ENCODE measurements at places on chromosomes 7 and 10.
A peak's percentile ranks its signal among the peaks of the same experiment; 100 is the strongest.

DNA sequence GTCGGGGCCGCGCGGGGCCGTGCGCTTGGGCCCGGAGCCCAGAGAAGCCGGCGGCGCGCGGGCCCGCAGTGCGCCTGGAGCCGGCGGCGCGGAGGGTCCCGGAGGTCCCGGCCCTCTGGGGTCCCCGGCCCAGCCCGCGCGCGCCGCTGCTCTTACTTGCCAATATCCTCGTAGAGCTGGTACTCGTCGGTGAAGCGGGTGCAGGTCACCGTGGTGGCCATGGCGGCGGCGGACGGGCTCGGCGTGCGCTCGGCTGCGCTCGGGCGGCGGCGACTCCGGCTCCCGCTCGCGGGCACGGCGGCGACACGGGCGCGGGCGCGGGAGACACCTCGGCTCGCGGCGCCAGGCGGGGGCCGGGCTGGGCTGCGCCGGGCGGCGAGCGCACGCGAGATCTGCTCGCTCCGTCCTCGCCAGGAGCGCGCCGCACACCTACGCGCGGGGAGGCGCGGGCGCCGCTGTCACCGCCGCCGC is at the start of gene CAMK2B:
TSS of gene CAMK2B (minus strand) at position 394 of the 471 bp plus-strand sequence. CDS start at position 221, 173 bp downstream.
- DNase-seq = no peak

DNA sequence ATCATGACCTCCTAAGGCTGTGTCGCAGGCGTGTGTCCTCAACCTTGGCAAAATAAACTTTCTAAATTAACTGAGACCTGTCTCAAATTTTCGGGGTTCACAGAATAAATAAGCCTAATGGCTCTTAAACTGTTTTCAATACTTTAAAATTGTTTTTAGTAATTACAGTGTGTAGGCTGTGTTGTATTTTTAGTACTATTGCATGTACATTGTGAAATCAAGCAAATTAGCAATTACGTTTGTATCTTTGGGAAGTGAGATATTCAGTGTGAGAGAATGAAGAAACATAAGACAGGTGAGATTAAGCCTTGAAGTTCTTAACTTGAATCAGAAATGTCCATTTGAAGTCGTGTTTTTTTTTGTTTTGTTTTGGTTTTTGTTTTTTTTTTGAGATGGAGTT is 4.8 kb upstream of the AKR1B10 start:
- DNase-seq = no peak

GRCh38 chr7:98202367-98203195 is 8.7 kb upstream of the BHLHA15 start:
- DNase-seq = peak; percentile 10

GRCh38 chr7:21429021-21429420 is 1.1 kb downstream of the SP4 start:
- DNase-seq = no peak

DNA sequence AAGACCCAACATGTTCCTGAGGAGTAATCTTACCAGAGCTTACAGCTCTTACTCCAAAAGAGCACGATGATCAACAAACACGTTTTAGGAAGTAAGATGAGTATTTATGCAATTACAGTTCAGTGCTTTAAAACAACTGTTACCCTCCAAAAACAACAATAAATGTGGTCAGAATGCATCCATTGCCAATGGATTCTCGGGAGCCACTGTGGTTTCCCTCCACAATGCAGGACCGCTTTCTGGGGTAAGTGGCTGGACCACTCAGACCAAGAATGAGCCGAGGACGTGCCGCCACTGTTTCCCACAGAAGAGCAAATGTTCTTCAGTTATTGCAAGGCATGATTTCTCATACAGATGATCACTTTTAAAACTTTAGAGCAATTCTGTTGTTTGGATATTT is 232.3 kb upstream of the MKLN1 start:
- no peak for DNase-seq

GRCh38 chr10:71331736-71332135 is 12.7 kb downstream of the SLC29A3 start:
- DNase-seq = no peak

DNA sequence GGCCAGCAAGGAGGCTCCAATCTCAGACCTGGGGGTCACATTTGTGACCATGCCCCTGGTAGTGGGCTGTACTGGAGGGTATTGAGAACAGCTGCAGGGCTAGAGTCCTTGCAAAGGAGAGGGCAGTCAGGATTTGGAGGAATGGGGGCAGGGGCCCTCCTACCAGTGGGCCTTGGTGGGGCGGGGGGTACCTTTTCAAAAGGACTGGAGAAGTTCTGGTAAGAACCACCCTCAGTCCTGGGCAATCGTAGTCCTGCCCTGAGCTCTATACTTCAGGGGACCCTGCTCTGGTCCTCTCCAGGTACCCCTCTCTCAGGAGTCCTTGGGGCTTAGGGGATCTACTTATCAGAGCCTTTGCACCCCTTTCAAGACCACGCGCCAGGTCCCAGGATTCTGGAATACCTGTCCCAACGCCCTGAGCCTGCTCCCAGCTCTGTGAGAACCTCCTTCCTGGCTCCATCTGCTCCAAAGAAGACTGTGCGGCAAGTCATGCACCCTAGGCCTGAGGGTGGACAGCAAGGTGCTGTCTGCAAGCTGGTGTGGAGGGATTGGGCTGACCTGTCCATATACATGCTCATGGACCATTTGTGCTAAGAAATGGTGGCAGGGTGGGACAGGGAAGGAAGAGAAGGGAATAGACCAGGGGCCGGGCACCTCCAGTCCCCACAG is 134.1 kb upstream of the EEPD1 start:
- DNase-seq = no peak

- no peak for DNase-seq
Observed at GRCh38 chr7:12391922-12392615, 11.6 kb downstream of the VWDE start.

GRCh38 chr7:131720703-131721102 is 164.3 kb upstream of the PODXL start:
- DNase-seq = no peak

DNA sequence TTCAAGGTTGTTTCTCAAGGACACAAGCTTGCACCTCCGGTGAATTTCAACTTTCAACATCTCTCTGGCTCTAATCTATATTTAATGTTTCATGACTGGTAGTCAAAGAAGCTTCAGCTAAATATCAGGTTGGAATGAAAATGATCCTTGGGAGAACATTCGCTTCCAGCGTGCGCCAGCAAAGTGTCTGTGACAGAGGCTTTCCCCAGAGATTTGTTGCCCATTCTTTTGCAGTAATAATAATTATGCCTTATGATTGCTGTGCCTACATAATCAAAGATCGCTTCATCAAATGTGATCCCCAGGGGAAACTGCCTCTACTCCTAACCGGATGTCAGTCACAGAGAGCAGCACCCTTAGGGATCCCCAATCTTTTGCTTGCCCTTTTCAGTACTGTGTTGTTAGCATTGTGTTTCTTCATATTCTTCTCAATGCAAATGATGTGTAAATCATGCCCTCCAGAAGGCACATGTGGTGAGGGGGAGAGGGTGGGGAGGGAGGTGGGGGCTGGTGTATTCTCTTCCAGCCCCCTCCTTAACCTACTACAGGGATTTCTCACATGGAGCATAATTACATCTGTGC is 30.5 kb downstream of the FZD1 start:
- DNase-seq = no peak

DNA sequence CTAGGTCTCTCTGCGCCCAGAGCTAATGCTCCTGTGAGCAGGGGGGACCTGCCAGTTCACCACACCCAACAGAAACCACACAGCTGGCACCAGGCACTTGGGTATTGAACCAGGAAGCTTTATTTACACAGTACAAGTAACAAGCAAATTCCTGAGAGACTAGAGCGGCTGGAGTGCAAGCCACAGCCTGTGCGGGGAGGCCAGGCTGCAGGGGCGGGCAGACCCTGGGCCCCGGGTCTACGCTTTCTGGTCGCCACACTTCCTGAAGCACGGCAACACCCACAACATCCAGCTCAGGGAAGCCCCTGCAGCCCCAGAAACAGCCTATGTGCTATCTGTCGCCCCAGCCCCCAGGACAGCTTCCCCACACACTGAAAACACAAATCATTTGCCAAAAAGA is 125.0 kb downstream of the FAM53B start:
- DNase-seq = no peak

DNA sequence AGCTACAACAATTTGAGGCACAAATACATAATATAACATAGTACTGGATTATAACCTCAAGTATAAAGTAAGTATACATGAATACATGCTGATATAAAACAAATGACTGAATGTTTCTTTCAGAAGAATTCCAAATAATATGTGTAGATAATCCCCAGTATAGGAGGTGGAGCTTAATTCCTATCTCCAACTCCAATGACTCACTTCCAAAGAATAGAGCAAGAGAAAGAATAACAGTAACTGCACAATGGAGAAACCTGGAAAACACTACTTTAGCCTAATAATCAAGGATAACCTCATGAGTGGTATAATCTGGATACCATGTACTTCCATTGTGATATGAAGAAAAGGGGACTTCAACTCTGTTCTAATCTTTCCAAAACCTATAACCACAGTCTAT is 13.7 kb upstream of the SEMA3C start:
- no peak for DNase-seq

DNA sequence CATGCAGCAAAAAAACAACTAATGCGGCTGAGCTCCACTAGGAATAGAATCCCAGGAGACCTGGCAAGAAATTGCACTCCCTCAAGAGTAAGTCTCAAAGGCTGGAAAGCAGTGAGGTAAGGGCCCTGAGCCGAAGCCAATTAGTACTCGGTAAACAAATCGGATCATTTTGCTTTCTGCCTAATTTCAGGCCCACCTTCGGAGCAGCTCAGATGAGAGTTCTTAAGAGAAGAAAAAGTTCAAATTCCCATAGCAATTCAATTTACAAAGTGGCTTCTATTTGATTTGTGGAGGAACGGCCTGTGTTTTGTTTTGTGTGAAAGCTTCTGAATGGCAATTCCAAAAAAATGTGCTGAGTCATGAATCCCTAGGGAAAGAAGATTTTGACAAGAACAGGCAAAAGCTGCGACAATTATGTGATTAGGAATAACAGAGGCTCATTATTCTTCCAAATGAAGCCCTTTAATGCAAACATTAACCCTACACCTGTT is 60.9 kb downstream of the SLC16A9 start:
- no peak for DNase-seq

- DNase-seq = no peak
Observed at GRCh38 chr10:4266416-4267085, 481.5 kb upstream of the KLF6 start.

DNA sequence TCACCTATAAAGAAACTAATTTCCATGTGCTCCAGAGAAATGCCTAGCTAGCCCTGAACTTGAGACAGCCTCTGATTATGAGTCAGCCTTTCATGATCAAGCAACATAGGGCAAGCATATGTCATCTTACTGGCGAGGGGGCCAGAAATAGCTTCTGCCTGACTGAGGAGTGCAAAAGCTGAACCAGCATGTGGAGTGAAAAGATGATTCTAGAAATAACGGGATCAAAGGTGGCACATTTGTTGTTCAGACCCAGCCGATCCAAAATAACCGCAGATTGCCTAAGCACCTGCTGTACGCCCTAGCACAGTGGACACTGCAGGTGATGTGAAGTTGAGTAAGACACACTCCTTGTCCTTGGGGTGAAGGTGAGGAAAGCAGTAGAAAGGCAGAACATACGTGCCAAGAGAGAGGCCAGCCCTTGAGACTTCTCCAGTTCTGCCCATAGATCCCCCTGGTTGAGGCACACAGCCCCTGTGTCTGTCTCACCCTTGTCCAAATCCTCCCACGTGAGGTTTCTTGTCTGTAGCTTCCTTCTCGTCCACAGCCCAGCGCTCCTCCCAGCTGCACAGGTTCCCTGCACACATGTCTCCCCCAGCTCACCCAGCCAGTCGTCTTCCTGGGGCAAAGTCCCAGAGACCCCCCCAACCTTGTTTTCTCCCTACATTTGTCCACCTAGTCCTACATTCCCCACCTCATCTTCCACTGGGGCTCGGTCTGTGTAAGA is 2.8 kb upstream of the BCL7B start:
- DNase-seq = no peak

- no peak for DNase-seq
Observed at GRCh38 chr7:135335628-135336139, 102.0 kb downstream of the STRA8 start.

GRCh38 chr10:53898532-53898931 is 902.5 kb downstream of the PCDH15 start:
- no peak for DNase-seq

GRCh38 chr7:37247861-37248260 is 200.8 kb downstream of the ELMO1 start:
- no peak for DNase-seq

- no peak for DNase-seq
Observed at GRCh38 chr10:92753865-92754264, 64.1 kb downstream of the HHEX start.

DNA sequence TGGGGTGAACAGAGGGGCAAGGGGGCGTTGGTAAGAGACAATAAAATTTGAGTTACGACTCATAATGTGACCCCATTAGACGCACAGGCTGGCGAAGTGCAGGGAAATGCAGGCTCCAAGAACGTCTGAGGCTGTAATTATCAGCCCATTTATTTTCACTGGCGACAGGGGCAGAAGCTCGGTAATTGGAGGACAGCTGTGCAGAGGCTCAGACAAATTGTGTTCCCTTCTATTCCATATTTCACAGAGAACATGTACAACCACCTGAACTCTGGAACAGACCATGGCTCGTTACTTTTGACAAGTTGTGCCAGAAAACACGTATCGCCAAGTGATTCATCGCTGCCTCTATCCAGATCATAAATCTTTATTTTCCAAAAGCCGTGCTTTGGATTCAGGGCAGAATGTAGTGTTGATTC is 137.3 kb upstream of the FRMD4A start:
- no peak for DNase-seq

DNA sequence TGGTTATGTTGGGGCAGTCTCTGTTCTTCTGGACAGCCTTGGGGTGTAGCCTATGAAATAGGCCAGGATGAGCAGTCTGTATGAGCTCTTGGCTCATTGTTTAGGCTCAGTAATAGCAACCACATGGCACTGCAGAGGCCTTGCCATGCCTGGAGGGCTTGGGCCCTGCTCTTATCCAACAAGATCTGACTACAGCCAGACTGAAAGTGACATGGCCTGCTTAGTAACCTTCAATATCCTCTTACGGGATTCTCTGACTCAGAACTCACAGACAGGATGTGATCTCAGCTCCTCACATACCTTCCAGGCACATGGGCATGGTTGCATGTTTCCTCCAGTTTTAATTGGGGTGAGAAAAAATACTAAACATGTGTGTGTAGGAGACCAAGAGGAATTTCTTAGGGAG is 289.3 kb downstream of the PTEN start:
- DNase-seq = no peak

DNA sequence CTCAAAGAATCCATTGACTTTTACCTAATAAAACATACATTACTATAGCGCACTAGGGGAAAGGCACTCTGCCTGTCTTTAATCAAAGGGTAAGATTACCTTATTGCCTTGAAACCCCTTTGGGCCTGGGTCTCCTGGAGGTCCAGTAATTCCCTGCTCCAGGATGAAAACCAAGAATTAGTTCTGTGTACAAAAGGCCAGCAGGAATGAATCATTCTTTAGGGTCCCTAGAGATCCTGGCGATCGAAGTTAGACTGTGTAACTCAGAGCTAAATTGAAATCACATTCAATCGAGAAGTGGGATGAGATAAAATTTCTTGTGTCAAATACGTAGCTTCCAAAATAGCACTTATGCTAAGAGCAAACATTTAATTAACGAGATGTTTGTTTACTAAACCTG is 29.8 kb downstream of the COL28A1 start:
- no peak for DNase-seq

Measured in stimulated activated CD4-positive, alpha-beta T cell treated with anti-CD3 and anti-CD28 coated beads, Interleukin-1b, Interleukin-23, amount 100 ng/mL, for 1 hour (primary cell).